ENCODE measurements at places on chromosomes 4 and X.

DNA sequence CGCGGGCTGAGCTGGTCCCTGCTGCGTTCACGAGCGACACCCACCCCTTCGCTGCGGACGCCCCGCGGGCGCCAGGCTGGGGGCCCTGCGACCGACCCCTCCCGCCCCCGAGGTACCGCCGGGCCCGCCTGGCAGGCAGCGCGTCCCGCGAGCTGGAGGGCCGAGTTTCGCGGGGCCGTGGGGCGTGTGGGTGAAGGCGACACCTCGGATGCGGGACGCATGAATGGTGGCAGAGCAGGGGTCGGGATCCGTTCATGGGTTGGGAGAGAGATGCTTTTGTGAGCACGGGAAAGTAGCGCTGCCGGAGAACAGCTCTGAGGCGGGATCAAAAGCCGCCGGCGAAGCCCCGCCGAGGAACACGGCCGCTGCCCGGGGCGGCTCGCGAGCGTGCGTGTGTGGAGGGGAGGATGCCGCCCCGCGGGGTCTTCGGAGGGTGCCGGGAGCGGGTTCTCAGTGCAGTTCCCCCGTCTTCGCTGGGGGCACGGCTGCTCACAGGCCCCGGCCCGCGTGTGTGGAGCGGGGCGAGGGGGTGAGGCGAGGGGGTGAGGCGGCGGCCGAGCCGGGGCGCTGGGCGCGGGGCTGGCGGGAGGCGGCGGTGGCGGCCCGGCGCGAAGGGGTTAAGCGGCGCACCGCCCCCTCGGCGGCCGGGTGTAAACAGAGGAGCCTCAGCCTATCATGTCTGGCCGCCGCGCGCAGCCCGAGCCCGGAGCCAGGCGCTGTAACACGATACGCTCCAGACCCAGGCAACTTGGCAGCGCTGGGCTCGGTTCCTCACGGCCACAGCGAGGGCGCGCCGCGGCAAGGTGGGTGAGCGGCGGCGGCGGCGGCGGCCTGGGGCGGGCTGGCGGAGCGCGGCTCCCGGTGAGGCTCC lies 205.3 kb downstream of the TENM3 start:
- peak; percentile 79 for DNase-seq

DNA sequence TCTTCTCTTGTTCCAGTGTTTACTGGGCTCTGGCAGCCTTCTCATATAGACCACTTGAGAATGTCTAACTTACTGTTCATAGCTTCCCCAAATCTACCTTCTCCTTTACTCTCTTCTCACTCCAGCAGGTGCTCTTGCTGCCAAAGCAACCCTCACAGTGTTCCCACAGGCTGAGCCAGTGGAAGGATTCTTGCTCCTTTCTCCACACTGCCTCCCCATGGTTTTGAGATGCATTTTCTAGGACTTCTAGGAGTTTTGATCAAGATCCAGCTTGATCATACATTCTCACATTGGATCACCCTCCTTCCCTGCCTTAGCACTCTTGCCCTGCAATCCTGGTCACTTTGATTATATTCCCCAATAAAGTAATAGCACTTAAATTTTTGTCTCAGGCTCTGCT lies 230.8 kb downstream of the TMEM47 start:
- no peak for DNase-seq

GRCh38 chr4:101419336-101420135 lies 72.2 kb upstream of the PPP3CA start:
- peak; percentile 55 for DNase-seq

DNA sequence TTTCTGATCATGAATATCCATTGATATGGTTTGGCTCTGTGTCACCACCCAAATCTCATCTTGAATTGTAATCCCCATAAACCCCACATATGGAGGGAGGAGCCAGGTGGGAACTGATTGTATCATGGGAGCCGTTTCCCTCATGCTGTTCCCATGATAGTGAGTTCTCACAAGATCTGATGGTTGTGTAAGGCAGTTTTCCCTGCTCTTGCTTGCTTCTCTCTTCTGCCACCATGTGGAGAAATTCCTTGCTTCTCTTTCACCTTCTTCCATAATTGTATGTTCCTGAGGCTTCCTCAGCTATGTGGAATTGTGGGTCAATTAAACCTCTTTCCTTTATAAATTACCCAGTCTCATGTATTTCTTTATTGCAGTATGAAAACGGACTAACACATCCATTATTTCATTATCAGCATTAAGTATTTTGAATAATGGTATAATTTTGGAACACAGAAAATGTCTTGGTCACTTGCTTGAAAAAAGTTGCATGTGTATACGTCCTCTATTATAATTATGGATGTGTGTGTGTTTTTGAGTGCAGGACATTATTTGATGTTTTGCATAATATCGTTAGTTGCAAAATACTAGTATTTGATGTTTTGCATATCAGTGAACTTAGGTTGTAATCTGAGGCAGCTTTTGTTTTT lies 334.6 kb downstream of the PCDH10 start:
- DNase-seq, result no peak

GRCh38 chr4:149845743-149846142 lies 30.1 kb upstream of the IQCM start:
- DNase-seq, result peak; percentile 86
